ENCODE measurements at places on chromosomes 3 and 15. TPM values are rescaled to one million over a fixed set of nuclear protein-coding genes. Genes with fewer than 3 reads are reported as not detected.
A peak's percentile ranks its signal among the peaks of the same experiment; 100 is the strongest.

DNA sequence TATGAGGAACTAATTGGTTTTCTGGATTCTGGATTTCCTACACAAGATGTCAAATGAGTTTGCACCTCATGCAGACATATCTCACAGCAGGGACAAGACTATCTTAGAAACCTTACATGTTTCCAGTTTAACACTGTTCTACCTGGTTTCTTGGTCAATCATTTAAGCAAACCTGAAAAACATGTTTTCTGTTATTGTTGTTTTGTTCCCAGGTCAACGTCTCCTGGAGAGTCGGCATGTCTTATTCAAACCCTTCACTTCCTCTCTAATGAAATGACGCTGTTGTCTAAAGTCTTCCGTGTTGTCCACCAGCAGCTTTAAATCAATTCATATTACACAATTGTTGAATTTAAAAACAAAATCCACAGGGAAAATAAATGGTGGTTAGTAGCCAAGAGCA lies 150.9 kb downstream of the CNTN3 start:
- no peak for DNase-seq

EFHB gene
- 2.3 TPM for polyA plus RNA-seq

- DNase-seq: peak; percentile 50
These were observed 4.4 kb upstream of the CLDN11 start for GRCh38 chr3:170414202-170414663.

DNA sequence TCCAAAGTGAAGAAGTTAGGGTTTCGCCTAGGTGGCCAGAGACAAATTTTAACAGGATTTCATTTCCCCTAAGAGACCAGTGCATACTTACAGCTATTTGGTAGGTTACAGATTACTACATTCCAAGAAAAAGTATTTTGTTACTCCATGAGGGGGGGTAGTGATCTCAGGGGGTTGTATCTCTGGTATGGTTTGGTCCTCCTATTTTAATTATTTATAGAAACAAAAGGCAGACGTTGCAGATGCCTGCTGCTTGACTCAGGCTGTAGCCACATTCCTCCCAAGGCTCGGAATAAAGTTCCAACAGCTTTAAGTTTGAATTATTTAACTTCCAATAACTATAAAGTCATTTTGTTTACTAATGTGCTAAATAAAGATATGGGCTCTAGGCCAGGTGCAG lies 1.3 kb upstream of the TRIM59 start:
- DNase-seq: no peak

- no peak for DNase-seq
These were observed 24.1 kb upstream of the SLC6A1 start for GRCh38 chr3:10968401-10968800.

GRCh38 chr3:48429960-48430707 lies at the start of gene PLXNB1:
TSS of gene PLXNB1 (minus strand) at chr3:48430086. CDS start at chr3:48424611, 5,475 bp downstream.
- no peak for DNase-seq

DNA sequence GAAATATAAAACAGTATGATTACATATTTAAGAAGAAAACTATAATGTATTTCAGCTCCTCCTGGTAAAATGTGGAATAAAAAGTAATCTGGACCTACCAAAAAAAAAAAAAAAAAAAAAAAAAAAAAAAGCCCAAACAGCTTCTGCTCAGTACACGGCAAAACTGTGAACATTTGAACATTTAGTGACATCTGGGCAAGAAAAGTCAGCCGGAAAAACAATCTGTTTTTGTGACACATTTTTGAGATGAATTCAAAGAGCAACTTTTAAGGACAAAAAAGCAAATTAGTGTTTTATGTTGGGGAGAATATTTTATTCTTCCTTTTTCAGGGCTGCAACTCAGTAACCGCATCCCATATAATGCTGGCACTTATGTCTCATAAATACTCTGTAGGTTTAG lies 649.7 kb upstream of the KCNMB2 start:
- DNase-seq: no peak

CPNE9 gene
- 0.27 TPM for polyA plus RNA-seq

SST gene
- 24.1 TPM for polyA plus RNA-seq
